ENCODE measurements at places on chromosomes 5 and 9. TPM values are rescaled to one million over a fixed set of nuclear protein-coding genes. Genes with fewer than 3 reads are reported as not detected.

Gene PCDHB10
- 0.12 TPM for total RNA-seq

Gene BAAT
- total RNA-seq, result 648 TPM

Gene UGT3A2
- 1.0 TPM for total RNA-seq

Gene JADE2
- 9.6 TPM for total RNA-seq

DNA sequence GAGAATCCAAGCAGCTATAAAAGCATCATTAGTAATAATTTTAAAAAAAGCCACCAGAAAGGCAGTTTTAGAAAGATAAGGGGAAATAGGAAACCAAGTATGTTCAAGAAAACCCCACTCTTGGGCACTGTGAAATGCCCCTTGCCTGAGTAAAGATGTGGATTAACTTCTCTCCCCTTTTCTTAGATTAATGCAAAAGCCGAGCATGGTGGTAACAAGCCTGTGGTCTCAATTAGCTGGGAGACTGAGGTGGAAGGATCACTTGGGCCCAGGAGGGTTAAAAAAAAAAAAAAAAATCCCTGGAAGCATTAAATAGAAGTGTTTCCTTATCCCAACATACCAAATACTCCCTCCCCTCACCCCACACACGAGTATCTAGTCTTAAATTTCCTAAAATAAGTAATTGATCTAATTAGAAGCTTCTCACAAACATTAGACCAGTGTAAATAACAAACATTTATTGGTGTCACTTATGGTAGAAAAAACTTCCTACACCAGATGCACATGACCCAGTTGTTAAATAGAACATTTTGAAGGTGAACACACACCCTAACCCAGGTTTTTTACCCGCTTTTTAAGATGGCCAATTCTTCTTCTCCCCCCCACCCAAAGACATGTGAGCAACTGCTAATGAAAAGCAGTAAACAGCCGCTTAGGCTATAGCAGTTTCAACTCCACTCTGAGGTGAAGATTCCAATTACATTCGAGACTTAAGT is 5.2 kb downstream of the HSPA5 start:
- DNase-seq, result no peak
- peak overlapping the region; percentile 99 for H3K4me3 ChIP-seq
- H3K27me3 ChIP-seq, result no peaks in the 10 kb centered on the region
- peaks cover 46% of the 10 kb centered on the region for H3K4me1 ChIP-seq
- H3K27ac ChIP-seq, result no peak overlapping the region

DNA sequence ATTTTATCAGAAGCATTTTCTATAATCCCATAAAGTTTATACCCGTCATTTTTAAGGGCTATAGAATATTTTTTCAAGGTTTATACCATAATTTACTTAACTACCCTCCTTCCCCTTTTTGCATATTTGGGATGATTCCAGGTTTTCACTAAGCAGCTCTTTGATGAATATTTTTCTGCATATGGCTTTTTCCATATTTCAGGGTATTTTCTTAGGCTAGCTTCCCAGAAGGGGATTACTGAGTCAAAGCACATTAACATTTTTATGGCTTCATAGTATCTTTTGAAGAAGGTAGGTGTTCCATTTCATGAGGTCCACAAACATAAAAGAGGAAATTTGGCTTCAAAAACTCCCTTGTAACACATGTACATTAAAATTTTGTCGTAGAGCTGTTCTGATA is 14.6 kb upstream of the COL15A1 start:
- no peaks in the 10 kb centered on the region for H3K36me3 ChIP-seq
- H3K4me1 ChIP-seq, result no peaks in the 10 kb centered on the region
- no peaks in the 10 kb centered on the region for H3K27me3 ChIP-seq
- H3K4me3 ChIP-seq, result no peak overlapping the region

DNA sequence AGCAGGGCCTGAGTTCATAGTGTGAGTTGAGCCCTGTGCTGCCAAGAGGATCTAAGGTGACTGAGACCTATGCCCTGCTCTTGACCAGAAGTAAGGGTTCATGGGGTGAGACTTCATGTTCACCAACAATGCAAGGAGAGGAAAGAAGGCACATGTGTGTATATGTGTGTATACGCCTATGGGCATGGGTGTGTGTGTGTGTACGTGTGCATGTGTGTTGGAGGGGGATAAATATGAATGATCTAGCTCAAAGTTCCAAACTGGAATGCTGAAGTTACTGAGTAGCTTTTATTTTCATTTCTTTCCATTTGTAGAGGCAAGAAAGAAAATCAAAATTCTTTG is 25.6 kb upstream of the HAND1 start:
- H3K27me3 ChIP-seq, result no peaks in the 10 kb centered on the region
- DNase-seq, result no peak
- H3K27ac ChIP-seq, result no peak overlapping the region
- H3K4me3 ChIP-seq, result no peak overlapping the region

DNA sequence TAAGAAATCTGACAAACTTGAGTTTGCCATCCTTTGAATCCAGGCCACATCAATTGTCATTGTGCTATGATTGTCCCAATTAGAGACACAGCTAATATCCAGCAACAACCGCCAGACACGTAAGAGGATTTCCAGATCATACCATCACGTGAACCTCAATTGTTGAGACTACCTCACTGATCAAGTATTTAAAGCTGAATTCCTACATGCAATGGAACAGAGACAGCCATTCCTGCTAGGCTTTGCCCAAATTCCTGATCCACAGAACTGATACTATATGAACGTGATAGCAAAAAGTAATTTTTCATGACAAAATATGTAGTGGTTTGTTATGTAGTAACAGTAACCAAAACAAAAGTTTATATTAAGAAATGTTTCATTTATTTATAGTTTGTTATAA is 657.7 kb downstream of the PRR16 start:
- no peaks in the 10 kb centered on the region for H3K4me1 ChIP-seq
- no peak for DNase-seq
- no peak overlapping the region for H3K4me3 ChIP-seq
- H3K27me3 ChIP-seq, result no peaks in the 10 kb centered on the region

- no peaks in the 10 kb centered on the region for H3K36me3 ChIP-seq
- H3K27ac ChIP-seq, result no peak overlapping the region
- DNase-seq, result no peak
- no peaks in the 10 kb centered on the region for H3K27me3 ChIP-seq
These were observed 33.3 kb downstream of the AHRR start for GRCh38 chr5:354581-355378.

DNA sequence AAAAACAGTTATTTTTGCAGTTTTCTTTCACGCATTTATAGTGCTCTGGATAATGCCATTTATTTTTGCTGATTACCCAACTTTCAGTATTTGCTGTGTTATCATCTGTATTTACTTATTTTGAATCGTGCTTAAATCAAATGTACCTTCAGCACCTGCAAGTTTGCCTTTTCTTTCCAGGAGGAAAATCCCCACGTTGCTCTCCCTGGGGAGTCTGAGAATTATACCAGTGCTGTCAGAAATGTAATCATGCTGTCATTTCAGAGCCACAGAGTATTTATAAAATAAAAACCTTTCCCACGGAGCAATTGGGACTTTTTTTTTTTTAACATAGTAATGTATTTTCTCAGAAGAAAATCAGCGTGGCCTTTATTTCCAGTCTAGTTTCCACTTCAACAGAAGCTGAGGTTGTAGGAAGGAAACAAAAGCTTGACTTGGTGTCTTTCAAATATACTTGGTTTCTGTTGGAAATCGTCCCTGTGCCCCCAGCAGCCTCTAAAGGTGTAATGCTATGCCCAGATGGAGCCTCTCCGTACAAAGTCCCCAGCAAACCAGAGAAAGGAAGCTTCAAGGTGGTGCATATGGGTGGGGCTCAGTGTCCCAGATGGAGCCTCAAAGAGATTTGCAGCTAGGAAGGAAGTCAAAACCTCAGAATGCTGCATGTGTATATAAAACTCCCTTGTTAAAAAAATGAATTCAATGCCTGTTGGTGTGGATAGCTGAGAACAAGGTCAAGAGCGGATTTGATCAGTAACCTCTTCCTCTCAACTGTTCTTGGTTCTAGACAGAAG is 2.1 kb downstream of the GPR150 start:
- no peaks in the 10 kb centered on the region for H3K36me3 ChIP-seq
- no peaks in the 10 kb centered on the region for H3K27me3 ChIP-seq
- no peaks in the 10 kb centered on the region for H3K4me1 ChIP-seq
- H3K27ac ChIP-seq, result peak overlapping the region; percentile 37
- no peak for DNase-seq

- no peaks in the 10 kb centered on the region for H3K27me3 ChIP-seq
- no peak overlapping the region for H3K4me3 ChIP-seq
- peak overlapping the region; percentile 9 for H3K27ac ChIP-seq
- peak; percentile 66 for DNase-seq
- H3K4me1 ChIP-seq, result no peaks in the 10 kb centered on the region
These were observed 69.3 kb downstream of the ALDH7A1 start for GRCh38 chr5:126525630-126526245.

DNA sequence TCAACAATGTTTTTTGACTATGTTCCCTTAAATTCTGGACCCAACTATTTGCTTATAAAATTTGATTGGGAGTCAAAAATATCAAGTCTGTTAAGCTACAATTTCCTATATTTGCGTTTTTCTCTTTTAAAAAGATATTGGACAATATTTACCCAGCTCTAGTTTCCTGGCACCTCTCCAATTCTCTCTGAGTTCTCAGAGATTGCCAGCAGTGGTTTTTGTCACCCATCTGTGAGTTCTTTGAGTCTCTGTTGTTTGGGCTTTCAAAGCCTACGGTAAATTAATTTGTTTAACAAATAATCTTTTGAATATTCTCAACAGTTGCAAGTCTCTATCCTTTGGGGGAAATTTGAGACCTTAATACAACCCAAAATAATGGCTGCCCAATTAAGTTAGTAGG is 174.2 kb upstream of the PUM3 start:
- H3K36me3 ChIP-seq, result no peaks in the 10 kb centered on the region
- no peak overlapping the region for H3K4me3 ChIP-seq
- H3K27ac ChIP-seq, result no peak overlapping the region
- no peak for DNase-seq

- H3K36me3 ChIP-seq, result no peaks in the 10 kb centered on the region
- H3K4me3 ChIP-seq, result no peak overlapping the region
- H3K27me3 ChIP-seq, result no peaks in the 10 kb centered on the region
- H3K27ac ChIP-seq, result no peak overlapping the region
These were observed 102.7 kb upstream of the IER5L start for GRCh38 chr9:129280623-129281271.

GRCh38 chr5:58493141-58493540 is 1.9 kb downstream of the GAPT start:
- no peak overlapping the region for H3K27ac ChIP-seq
- DNase-seq, result no peak
- no peaks in the 10 kb centered on the region for H3K36me3 ChIP-seq
- no peak overlapping the region for H3K4me3 ChIP-seq
- no peaks in the 10 kb centered on the region for H3K4me1 ChIP-seq

DNA sequence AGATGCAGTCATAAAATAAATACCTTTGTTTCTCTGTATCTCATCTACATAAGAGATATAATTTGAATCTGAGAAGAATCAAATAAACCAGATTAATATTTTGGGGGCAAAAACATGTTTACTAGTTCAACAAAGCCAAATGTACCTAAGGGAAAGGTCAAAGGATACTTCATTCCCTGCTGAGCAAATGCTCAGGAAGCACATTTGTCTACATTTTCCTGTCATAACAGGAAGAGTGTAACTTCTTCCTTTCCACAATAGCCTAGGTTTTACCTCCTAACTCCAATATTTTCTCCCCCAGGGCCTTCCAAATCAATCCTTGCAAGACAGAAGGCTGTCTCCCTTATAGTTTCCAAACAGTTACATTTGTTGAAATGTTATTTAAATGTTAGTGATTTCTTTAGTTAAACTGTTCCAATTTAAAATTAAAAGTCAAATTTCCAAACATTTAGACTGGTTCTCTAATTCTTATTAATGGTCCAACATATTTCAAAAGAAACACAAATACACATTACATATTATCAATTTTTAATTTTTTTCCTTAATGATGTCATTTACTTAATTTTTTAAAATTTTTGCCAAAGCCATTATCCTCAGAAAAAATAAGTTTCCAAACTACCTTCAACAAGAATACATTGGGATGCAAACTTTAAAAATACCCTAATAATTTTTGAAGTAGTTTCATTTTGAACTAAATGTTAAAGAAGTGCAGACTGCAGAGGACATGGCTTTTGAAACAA is 67.8 kb downstream of the MEF2C start:
- H3K4me3 ChIP-seq, result no peak overlapping the region
- no peaks in the 10 kb centered on the region for H3K27me3 ChIP-seq
- H3K27ac ChIP-seq, result no peak overlapping the region
- no peak for DNase-seq
- H3K4me1 ChIP-seq, result no peaks in the 10 kb centered on the region

Measured in right lobe of liver (tissue), 6 donors.